ENCODE measurements at places on chromosomes 6 and 20.

DNA sequence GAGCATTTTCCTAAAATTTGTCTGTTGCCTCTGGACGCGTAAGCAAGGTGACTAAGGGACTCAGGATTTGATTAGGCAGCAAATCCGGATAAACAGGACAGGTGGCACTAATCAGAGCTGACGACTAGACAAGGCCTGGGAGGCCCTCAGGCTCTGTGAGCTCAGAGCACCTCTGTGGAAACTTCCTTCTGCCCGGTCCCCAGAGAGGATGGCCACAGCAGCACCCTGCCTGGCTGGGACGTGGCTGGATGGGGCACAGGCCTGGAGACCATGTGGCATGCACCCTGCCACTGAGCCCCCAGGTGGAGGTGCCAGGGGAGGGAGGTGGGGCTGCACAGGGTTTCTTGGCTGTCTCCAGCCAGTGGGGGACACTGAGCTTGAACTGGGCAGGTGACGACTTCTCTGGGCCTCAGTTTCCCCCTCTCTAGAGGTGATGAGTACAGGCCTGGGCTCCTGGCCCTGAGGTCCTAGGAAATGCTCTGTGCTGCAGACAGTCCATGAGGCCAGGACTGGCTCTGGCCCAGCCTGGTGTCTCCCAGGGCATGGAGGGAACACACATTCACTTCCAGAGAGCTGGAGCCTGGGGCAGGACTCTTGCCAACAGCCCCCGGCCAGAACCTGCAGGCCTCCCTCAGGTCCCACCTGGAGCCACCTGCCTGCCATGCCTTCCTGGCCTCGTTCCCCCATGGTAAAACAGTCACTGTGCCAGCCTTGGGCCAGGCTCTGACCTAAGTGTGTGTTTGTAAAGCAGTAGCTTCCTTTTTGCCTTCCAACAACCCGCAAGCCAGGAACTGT, 39.6 kb upstream of the STX16 start:
- no peak for DNase-seq

GRCh38 chr20:45223136-45223535, 2.0 kb downstream of the SEMG2 start:
- no peak for DNase-seq

GRCh38 chr6:16130932-16131387, 2.1 kb downstream of the MYLIP start:
- peak; percentile 92 for DNase-seq

DNA sequence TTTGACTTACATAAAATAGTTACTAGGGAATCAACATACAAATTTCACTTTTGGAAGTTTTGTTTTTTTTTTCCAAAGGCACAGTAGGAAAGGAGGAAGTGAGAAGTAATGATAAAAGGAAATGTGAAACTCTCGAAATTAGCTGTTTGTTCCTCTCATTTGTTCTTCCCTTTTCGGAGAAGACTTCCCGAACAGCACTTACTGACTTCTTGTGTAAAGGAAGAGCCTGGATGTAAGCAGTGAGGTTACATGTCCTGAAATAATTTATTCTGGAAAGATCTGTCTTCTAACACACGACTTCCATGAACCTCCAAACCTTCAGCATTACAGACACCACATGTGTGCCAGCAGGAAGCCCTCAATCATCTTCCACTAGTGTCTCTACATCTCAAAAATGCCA, 59.1 kb downstream of the KIF16B start:
- DNase-seq, result peak; percentile 22

GRCh38 chr6:63802606-63803206, 167.1 kb downstream of the PHF3 start:
- peak; percentile 55 for DNase-seq

- no peak for DNase-seq
Observed at GRCh38 chr6:107154131-107154800, 39.0 kb upstream of the BEND3 start.

- no peak for DNase-seq
Observed at GRCh38 chr6:62445521-62445920, 159.5 kb upstream of the KHDRBS2 start.

GRCh38 chr20:48586730-48587129, 241.1 kb downstream of the PREX1 start:
- no peak for DNase-seq

GRCh38 chr6:13415283-13415682, 72.1 kb downstream of the GFOD1 start:
- DNase-seq, result no peak

GRCh38 chr6:101126501-101126900, 245.4 kb upstream of the ASCC3 start:
- no peak for DNase-seq

DNA sequence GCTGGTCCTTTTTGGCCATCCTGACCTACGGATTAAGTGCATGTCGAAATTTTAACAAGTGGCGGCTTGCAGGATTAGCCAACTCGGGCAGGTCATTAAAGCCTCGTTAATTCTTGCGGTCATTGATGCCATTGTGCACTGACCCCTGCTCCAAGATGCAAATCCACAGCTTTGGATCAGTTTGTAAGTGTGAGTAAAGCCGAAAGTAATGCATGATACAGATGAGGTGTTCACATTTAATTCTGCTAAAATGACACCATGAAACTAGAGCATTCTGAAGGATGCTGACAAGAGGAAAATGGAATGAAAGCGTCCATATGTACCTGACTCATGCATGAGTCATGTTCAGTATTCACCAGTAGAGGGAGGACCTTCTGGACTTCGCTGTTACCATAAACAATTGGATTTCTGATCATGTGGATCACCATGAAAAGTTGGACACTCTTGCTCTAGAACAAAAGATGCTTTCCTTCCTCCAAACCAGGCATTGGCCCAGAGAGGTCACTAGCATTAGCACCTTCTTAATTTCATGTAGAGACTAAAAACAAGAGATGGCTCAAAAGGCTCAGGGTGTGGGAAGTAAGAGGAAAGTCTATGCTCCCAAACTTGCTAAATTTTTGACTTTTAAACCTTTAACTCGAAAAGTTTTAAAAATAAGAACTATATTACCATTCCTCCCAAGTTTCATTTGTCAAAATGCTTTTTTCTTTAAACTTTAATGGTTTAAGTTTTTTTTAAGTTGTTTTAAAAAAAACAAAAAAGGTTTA, 48.0 kb downstream of the MUC22 start:
- peak; percentile 16 for DNase-seq
